CMK (cell line): ENCODE measurements at places on chromosomes 2 and 18.
A peak's percentile ranks its signal among the peaks of the same experiment; 100 is the strongest.

DNA sequence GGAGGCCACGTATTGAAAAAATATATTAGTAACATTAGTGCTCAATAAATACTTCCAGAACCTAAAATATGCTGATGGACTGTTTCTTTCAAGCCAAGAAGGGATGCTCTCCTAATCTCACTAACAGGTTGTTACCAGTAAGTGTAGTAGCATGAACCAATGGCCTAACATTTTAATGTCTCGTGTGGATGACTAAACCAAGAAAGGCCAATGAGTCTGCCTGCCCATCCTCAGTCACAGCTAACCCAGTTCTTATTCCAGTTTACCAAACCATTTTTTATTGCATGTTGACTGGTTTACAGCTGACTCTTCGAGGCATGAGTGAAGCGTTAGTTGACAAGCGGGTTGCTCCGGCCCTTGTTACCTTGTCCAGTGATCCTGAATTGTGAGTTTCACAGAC, 45.1 kb upstream of the TNFRSF11A start:
- no peak for DNase-seq

- no peak for DNase-seq
Observed at GRCh38 chr2:64062840-64063239, 43.6 kb upstream of the VPS54 start.

- no peak for DNase-seq
Observed at GRCh38 chr2:217290467-217290866, 430.6 kb upstream of the TNP1 start.

GRCh38 chr2:163119966-163120365, 281.4 kb upstream of the KCNH7 start:
- no peak for DNase-seq

- DNase-seq: no peak
Observed at GRCh38 chr2:44397447-44398175, 35.9 kb downstream of the CAMKMT start.

GRCh38 chr2:218003281-218003944, 618 bp upstream of the TNS1 start:
- no peak for DNase-seq

DNA sequence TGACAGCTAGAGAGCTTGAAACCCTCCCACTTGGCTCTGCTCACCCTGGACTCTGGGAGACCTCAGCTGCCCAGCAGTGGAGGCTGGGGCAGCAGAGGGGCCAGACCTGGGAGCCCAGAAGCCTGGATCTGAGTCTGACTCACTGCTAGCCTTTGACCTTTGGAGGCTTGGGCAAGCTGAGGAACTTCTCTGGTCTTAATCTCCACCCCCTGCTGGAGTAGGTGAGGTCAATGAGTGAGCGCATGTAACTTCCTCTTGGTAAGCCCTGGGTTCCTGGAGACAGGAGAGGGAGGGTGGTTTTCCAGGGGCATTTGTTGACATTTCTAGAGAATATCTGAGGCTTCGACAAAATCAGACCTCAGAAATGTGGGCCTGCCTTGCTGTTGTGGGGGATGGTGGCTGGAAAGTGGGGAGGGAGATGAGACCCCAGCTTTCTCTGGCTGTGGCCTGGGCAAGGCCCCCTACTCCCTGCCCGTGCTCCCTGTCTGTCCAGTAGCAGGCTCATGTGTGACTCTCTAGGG, 73.0 kb upstream of the YWHAQ start:
- peak; percentile 32 for DNase-seq

DNA sequence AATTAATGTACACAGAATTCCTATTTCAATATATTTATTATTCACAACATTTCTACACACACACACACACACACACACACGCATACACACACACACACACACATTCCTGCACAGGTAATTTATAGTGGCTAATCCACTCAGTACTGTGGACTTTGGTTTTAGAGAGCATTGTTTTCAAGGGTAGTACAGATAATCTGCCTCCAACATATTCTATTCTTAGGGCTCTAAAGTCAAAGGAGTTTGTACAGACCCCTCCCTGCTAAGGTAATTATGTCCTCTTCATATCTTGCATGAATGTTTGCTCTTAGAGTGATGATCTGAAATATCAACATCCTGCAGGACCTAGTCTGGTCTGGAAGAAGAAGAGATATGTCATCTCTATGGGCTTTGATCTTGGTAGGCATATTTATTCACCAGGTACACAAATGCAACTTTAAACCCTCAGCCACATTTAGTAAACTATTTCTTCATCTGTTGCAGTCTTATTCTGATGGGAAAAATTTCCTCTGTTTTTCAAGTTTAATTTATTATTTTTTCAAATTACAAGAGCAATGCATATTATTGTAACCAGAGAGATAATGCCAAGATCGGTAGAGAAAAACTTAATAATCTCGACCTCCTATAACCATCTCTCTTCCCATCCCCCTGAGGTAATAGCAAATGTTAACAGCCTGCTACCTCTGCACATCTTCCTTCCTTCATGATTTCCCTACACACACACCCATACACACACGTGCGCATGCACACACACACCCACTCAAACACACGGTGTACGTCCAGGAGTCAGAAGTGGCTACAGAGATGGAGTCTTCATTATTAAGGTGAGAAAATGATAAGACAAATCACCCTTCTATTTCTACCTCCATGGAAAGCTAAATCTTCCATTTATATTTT, 18.3 kb upstream of the POLE4 start:
- DNase-seq: no peak

GRCh38 chr2:28404086-28404485, 11.4 kb downstream of the FOSL2 start:
- DNase-seq: no peak

DNA sequence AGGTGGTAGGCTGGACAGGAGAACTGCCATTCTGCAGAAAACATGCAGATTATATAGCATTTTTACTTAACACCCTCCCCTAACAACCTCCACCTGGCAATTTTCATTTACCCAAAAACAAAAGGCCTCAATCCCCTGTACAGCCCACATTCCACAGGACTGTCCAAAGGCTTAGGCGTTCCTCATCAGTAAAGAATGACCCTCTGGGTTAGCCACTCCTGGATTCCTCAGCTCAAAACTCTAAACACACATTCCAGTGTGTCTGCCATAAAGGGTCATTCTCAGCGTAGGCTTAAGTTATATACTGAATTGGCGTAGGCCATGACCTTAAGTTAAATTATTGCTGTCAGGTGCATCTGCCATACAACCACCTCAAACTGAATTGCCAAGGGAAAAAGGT, 261.8 kb upstream of the CHAC2 start:
- DNase-seq: no peak

DNA sequence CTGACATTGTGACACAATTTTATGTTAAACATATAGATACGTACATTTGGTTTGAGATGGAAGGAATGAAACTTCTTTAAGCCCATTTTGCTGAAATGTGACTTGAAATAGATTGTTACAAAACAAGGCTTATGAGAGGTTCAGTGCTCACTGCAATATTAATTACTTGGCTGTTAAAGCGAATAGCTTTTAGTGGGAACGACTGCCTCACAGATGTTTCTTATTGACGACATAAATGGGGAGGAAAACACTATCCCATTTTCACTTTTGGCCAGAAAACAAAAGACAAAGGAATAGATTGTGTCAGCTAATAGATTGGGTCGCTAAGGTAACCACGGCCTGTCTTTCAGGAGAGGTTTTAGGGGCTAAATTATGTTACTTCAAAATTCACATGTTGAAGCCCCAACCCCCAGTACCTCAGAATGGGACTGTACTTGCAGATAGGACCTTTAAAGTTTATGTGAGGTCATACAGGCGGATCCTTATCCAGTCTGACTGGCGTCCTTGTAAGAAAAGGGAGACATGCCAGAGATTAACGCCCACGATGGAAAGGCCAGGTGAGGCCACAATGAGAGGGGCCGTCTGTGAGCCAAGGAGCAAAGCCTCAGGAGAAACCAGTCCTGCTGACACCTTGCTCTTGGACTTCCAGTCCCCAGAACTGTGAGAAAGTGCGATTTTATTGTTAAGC, 10.8 kb downstream of the INPP1 start:
- no peak for DNase-seq

GRCh38 chr18:47595831-47596501, 334.5 kb downstream of the SMAD2 start:
- DNase-seq: no peak

- no peak for DNase-seq
Observed at GRCh38 chr2:8999102-8999446, 4.4 kb downstream of the MBOAT2 start.

DNA sequence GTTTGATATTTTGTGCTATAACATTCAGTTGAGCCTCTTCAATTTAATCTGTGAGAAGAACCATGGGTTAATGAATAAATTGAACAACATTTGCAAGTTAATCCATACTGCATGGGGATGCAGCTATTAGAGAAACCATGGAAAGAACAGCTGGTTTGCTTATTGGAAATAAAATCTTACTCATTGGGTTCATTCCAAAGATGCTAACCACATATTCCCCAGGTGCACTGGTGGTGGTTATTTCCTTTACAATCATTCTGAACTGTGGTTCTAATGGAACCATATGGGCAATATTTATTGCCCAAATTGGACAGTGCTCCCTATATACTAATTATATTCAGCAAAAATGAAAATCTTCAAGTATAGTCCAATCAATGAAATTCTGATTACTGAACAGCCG, 1200.4 kb upstream of the CDH2 start:
- no peak for DNase-seq

DNA sequence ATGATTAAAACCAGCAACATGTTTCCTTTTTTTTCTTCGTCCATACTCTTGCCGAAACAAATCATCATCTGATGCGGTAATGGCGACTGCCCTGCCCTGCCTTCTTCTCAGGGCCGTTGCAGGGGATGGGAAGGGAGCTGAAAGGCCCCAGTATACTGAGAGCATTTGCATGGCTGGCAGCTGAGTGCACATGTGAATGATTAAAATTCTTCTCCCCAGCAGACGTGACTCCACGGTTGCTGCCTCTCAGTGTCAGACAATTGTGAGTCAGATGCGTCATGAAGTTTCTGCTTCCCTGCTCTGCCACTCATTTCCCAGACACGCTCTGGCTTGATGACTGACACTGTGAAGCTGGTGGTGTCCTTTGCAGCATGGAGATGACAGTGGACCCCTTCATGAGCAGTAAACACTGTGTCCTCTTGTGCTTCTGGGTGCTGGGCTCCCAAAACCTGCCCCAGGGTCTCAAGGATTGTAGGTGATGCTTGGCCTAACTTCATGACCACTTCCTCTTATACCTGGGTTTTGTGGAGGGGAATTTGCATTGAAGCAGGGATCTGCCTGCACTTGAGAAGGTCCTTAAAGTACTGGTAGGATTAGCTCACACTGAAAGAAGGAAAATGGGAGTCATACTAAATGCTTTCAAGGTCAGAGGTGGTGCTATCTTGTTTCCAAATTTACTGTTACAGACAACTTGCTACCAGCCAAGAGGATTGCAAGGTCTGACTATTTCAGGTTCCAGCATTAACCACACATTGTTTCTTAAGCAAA, 222.5 kb upstream of the COPS8 start:
- DNase-seq: no peak

DNA sequence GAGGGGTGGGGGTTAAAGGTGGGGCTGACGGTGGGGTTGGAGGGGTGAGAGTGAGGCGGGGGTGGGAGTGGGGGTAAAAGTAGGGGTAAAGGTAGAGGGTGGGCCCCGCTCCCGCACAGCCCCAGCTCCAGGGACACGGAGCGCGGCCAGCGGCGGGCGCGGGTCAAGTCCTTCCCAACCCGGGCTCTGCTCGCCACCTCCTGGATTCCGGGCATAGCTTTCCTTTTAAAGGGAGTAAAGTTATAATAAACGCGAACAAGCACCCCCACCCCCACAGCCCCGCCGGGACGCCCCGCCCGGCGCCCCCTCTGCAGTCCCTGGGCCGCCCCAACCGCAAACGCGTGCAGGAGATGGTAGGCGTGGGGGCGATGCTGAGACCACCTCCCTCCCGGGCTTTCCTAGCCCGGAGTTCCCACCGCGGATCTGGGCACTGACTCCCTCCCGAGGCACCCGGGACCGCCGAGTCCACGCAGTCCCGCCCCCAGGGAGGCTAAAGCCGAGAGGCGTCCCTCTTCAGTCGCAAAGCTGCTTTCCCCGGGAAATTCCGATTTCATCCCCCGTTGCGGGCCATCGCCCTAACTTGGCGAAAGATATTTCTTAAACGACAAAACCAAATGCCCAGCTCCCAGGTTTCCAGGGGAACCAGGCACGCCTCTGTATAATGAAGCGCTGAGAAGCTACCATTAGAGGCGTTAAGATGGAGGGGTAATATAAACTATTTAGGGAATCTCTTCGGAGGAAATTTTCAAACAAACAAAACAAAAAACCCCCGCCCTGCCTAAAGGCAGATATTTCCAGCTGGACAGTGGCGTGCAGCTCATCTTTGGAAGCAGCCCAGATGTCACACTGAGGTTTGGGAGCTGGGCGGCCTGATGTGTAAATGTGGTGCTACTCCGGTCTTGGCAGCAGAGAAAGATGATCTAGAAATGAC, at the start of gene LIMS2:
Gene LIMS2, minus strand, starts transcription at position 200 of the 931 bp plus-strand sequence. CDS start 506 bp downstream, outside the sequence.
- no peak for DNase-seq

GRCh38 chr2:112579241-112579640, 5.2 kb upstream of the CHCHD5 start:
- no peak for DNase-seq

DNA sequence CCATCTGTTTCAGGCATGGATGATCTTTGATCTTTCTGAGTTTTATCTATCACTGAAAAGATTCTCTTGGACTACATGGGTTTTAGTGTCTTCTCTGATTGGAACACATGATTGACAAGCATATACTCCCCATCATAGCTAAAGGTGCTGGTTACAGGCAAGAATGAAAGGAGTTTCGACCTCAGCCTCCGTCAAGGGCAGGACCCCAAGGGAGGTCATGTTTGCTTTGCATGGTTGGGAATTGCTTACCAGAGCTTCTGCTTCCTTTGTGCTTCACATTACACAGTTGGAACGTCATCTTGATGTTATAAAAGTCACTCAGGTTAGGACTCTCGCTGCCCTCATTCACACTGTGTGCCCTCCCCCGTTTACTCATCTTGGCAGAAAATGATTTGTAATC, 287.7 kb downstream of the PIK3C3 start:
- DNase-seq: no peak

GRCh38 chr2:23767876-23768621, 158.9 kb downstream of the ATAD2B start:
- no peak for DNase-seq

GRCh38 chr2:191638079-191638801, 39.7 kb upstream of the NABP1 start:
- no peak for DNase-seq
